ENCODE measurements at places on chromosomes 1 and 21. TPM values are rescaled to one million over a fixed set of nuclear protein-coding genes. Genes with fewer than 3 reads are reported as not detected.

Gene CYYR1
- not detected for total RNA-seq

Gene LRRN2
- not detected for total RNA-seq

Gene CASQ1
- total RNA-seq: not detected

Gene ZSCAN20
- total RNA-seq: 3.5 TPM

Gene RSPH1
- not detected for total RNA-seq

Gene ATP1B1
- total RNA-seq: 5.2 TPM

Gene AMY2A
- not detected for total RNA-seq

Gene FNDC5
- total RNA-seq: not detected

Gene TNFRSF14
- total RNA-seq: 153 TPM

Gene EPHA2
- not detected for total RNA-seq

Gene B4GALT2
- total RNA-seq: 45.4 TPM

Gene ZNF124
- total RNA-seq: 19.4 TPM

Gene KLHL17
- 33.6 TPM for total RNA-seq

Gene GPR3
- total RNA-seq: 4.1 TPM

Gene LRRC53
- not detected for total RNA-seq

Gene CGN
- 1.2 TPM for total RNA-seq

Gene DMBX1
- not detected for total RNA-seq

Gene GNAT2
- total RNA-seq: 1.4 TPM

Gene PDC
- not detected for total RNA-seq

Gene ETNK2
- total RNA-seq: 0.96 TPM
